ENCODE measurements at places on chromosomes 1 and 21. TPM values are rescaled to one million over a fixed set of nuclear protein-coding genes. Genes with fewer than 3 reads are reported as not detected.
A peak's percentile ranks its signal among the peaks of the same experiment; 100 is the strongest.

GRCh38 chr21:37478794-37479193 is 112.2 kb downstream of the DYRK1A start:
- no peak for DNase-seq

Gene ZNF593OS
- total RNA-seq, result not detected

- no peak for DNase-seq
These were observed 48.2 kb upstream of the EPB41 start for GRCh38 chr1:28865997-28866650.

- DNase-seq, result peak; percentile 27
These were observed 176.7 kb downstream of the OLFM3 start for GRCh38 chr1:101820071-101820470.

Gene IFNLR1
- 0.21 TPM for total RNA-seq

- no peak for DNase-seq
These were observed 52.5 kb upstream of the TINAGL1 start for GRCh38 chr1:31523769-31524168.

DNA sequence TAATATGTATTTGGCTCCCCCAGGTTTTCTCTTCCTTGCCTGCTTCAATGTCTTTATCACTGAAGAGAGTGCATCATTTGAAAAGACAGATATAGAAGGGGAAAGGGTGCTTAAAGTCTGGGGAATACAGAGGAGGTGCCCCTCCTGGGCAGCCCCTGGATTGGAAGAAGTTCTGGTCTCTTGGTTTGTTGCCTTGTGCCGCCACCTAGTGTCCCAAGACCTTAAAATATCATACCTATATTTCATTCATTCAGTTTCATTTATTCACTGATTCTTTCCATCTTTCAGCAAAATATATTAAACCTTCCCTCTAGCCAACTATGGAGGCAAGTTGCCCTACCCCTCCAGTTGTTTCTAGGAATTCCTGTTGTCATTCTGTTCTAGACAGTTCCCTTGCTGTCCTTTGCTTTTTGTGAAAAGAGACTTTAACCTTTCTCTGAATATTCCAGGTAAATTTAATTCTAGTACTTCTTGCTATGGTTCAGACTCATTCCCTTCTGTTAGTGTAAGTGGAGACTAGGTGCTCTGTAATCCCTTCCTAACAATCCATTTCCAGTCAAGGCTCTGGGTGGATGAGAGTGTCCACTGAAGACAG is 56.1 kb downstream of the MEF2D start:
- no peak for DNase-seq

GRCh38 chr1:38580594-38580993 is 279.0 kb downstream of the RRAGC start:
- DNase-seq, result no peak

DNA sequence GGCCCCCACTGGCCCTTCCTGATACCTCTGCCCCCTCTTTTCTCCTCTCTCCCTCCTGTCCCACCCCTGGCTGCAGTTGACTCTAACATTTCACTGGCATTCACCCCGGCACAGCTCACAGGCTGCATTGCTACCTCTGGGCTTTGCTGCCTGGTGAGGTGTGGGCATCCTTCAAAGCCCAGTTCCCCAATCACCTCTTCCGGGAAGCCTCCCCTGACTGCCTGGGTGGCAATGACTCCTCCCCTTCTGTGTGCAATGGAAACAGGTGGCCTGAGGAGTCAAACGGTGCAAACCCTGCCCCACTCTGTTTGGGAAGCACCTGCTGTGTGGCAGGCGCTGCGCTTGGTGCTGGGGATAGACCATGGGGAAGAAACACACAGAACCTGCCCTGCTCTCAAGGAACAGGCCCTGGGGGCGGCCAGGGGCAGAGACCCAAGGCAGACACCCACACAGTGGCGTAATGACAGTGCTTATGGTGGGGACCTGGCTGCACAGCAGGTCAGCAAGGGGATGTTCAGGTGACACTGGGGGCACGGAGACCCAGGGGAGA is 39.3 kb upstream of the POFUT2 start:
- DNase-seq, result no peak

DNA sequence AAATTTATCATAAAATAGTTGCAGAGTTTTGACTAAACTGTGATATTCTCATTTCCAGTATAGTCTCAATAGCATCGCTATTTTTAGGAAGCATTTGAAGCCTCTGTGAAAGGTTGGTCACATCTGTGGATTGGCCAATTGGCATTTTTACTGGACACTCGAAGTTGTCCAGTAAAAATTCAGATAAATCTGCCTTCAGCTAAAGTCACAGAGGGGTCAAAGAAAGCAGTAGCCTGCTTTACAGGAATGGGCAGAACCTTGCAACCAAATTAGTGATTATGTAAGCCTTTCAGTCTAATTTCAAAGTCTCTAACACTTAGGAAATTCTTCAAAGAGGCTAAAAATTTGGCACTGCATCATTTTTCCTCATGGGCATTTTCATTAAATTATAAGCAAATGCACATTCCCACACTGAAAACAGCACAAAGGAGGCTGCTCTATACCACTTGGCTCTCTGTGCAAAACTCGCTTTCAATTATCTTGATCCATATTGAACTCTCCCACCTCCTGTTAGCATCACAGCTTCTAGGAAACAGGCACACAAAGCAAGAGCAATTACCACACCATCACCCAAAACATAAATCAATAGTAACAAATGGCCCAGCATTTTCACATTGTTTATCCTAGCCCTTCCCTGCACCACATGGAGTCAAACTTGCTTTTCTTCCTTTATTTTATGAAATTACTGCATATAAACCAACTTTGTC is 318.5 kb upstream of the DUSP10 start:
- no peak for DNase-seq

DNA sequence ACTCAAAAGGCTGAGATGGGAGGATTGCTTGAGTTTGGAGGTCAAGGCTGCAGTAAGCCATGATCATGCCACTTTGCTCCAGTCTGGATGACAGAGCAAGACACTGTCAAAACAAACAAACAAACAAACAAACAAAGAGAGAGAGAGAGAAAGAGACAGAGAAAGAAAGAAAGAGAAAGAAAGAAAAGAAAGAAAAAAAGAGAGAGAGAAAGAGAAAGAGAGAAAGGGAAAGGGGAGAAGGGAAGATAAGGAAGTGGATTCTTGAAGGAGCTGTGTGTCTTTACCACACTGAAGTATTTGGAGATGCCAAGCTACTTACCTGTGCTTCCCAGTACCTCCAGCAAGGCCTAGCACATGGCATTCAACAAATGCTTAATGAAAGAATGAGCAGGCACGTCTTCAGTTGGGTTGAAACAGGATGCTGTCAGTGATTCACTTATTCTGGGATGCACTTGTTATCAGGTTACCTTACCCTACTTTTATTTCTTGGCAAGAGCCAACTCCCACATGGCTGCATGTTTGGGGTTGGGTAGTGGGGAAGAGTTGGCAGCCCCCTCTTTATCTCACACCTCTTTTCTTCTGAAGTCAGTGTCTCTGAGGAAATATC is 28.8 kb downstream of the CD101 start:
- no peak for DNase-seq

DNA sequence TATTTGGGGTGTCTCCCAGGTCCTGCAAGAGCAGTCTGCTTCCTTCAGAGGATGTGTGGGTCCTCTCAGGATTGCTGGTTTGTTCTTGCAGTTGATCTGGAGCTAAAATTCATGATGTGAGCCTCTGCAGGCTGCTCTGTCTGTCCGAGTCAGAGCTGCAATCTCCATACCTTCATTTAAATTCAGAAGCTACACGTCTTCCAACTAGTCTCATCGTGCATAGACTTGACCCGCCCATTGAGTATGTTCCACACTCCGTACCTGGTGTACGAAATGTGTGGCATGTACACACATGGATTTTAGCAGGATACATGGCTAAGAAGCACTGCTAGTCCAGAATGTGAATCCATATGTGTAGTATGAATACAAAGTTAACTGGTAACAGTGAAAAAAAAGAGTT is 25.0 kb upstream of the RGS2 start:
- no peak for DNase-seq

DNA sequence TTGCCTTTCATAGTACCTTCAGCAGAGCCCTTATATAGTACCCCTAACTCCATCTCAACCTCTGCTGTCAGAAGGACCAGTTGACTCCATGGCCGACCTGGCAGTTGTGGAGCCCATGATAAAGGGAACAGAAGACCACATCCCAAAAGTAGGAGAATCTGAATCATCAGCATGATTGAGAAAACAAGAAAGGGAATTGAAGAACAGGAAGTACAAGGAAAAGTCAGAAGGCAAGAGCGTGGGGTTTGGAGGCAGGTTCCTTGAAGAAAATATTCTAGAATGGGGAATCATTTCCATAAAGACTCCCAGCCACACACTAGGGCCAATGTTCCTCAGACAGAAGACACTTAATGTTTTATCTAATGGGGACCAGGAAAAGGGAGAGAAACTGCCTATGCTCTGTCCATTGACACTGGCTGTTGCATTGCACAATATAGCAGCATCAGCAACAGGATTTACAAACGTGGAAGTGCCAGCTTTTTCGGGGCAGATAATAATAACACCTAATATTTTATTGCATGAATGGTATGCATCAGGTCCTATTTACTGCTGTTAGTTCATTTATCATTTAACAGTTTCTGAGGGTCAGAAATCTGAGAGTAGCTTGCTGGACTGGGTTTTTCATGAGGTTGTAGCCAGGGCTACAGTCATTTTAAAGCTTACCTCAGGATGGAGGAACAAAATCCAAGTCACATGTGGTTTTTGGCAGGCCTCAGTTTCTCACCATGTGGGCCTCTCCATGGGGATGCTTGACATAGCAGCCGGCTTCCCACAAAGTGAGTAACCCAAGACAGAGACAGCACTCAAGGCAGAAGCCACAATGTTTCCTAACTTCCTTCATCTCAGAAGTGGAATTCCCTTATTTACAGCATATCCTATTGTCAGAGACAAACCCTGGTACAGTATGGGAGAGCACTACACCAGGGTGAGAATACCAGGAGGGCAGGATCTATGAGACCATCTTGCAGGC is 483.4 kb downstream of the PLPP3 start:
- DNase-seq, result no peak

Gene RAB3B
- 0.43 TPM for total RNA-seq

DNA sequence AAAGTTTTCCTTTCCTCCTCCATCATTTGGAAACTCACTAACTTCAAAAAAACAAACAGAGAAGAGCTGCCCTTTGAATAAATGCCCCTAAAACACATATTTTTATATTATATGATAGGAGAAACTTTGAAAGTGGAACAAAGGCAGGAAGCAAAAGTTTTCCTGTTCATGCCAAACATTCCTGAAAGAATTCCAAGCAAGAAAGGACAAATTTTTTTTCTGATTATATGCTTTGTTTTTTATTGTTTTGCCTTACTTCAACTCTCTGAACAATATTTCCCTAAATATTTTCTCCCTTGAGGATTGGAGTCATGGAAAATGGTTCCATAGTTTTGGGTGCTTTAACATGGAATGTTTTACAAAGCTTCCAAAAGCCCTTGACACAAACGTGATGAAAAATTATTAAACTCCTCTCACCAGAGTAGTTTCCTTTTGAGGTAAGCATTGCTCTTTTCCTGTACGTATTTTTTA is 638.5 kb upstream of the CAMK1G start:
- DNase-seq, result no peak

DNA sequence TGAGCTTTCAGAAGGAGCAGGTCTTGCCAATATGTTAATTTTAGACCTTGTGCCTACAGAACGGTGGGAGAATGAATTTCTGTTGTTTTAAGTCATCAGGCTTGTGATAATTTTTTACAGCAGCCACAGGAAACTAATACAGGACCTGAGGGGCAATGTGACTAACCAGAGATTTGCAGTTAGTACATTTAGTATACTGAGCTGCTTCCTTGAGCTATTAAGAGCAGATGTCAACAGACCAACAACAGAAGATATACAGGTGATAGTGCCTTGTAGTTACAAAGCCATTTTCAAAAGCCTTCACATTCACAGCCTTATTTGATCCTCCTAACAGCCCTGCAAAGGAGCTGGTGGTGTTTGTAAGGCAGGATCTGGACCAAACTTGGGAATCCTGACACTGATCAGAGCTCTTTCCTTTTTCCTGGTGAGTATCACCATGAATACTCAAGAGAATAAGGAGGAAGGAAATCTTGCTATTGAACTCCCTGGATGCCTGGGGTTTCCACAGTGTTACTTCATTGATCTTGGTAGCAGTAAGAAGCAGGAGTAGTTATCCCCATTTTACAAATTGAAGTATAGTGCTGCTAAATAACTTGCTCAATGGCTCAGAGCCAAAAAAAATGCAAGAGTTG is 4.7 kb upstream of the SLAMF1 start:
- DNase-seq, result no peak

Gene PLA2G2F
- not detected for total RNA-seq

Gene KRTAP21-2
- total RNA-seq, result not detected

- no peak for DNase-seq
These were observed 75.0 kb upstream of the ACTRT2 start for GRCh38 chr1:2946291-2946690.

- no peak for DNase-seq
These were observed 3.5 kb downstream of the GRHL3 start for GRCh38 chr1:24322470-24323177.

- DNase-seq, result no peak
These were observed at the start of gene BECN2 for GRCh38 chr1:241957692-241958494. BECN2 (plus strand) TSS chr1:241957767; CDS start chr1:241957767, 0 bp downstream.

GRCh38 chr1:90561911-90562310 is 155.2 kb downstream of the BARHL2 start:
- no peak for DNase-seq

DNA sequence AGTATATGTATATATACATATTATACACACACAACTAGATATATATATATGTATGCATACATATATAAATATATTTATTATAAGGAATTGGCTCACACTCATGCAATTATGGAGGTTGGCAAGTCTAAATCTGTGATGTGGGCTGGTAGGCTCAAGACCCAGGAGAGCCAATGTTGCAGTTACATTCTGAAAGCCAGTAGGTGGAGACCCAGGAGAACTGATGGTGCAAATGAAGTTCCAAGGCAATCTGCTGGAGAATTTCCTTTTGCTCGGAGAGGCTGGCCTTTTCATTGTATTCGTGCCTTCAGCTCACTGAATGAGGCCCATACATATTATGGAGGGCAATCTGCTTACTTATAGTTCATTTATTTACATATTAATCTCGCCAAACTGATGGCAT is 9.4 kb downstream of the IVL start:
- DNase-seq, result no peak

GRCh38 chr21:33937931-33938339 is 22.3 kb upstream of the ATP5PO start:
- DNase-seq, result no peak

Gene KAZN
- 1.6 TPM for total RNA-seq

Gene EXTL1
- not detected for total RNA-seq

DNA sequence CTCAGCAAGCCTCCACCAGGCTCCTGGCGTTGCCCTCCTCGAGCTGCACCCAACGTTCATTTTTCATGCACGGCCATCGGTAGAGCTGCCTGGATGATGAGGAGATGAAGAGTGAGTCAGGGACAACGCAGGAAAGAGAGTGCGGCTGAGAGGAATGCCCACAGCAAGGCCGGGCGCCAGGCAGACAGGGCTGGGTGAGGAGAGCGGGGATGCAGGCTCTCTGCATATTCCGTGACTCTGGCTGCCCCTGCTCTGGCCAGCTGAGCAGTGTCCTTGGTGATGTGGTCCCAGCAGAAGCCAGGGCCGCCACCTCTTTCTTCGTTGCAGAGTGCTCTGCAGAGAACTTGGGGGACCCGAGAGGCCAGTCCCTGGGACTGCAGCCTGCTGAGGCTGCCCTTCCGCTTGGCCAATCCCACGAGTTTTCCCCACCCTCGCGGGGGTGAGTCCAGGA is 10.8 kb downstream of the UMODL1 start:
- no peak for DNase-seq

All from H4 (cell line).